ENCODE measurements at places on chromosomes 5 and 9. TPM values are rescaled to one million over a fixed set of nuclear protein-coding genes. Genes with fewer than 3 reads are reported as not detected.

DNA sequence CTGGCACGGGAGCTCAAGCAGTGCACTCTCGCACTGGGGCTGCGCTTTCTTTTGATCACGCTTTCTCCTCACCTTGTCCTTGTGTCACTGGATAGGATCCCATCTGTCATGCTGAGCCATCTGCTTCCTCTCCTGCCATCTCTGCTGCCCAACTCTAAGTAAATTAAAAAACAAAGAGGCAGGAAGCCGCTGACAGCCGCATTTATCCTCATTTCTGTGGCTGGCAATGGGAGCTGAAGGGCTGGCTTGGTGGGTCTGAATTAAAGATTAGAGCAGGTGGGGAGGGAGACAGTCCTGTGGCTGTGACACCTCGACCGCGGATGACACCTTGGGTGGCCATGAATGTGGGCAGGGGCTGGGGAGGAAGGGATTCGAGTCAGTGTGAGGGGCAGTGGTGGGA, 159.2 kb upstream of the ALDH1B1 start:
- DNase-seq = no peak

DNA sequence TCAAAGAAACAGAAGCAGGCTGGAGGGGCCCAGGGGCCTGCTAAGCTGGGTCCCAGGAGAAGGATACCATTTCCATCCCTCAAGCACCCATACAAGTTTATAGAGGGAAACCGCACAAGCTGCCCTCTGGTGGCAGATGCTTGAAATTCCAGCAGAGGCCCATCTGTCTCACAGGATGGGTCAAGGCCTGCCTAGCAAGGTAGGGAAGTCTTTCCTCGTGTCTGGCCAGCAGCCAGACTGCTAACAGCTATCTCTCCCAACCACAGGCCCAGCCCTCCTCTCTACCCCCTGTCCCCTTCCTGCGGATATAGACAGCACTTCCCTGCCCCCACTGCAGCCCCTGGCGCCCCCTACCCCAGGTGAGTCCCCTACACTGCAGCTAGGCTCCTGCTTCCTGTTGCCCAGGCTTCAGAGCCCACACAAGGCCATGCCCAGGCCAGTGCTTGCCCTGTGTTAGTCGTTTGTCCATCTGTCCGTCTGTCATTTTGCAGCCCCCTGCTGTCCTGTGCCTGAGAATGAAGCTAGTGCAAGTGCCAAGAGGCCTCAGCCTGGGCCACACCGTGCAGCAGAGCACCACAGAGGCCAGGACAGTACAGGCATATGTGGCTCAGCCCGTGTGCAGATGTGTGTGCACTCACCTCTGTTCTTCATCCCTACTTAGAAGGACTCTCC, 26.2 kb downstream of the TCF7 start:
- DNase-seq = no peak

GRCh38 chr9:4792054-4792571, 631 bp upstream of the RCL1 start:
- no peak for DNase-seq

DNA sequence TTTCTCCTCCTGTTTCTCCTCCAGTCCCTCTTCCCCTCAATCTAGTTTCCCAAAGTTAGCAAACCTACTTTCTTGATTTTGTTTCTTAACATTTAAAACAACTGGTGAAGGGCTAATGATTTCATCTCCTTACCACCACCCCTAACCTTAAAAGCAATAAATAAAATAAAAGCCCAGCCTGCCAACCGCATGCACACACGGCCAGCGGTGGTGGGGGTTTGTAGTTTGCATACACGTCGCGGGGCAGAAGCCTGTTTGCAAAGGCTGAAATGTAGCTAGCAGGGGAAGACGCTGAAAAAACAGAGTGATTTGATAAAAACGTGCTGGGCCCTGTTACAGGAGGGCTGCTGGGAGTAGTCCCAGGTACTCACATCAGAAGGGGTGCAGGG, 1.9 kb upstream of the DMRT2 start:
- no peak for DNase-seq

Gene CXCL14
- 57.2 TPM for total RNA-seq
